ENCODE measurements at places on chromosomes 11 and 22.

DNA sequence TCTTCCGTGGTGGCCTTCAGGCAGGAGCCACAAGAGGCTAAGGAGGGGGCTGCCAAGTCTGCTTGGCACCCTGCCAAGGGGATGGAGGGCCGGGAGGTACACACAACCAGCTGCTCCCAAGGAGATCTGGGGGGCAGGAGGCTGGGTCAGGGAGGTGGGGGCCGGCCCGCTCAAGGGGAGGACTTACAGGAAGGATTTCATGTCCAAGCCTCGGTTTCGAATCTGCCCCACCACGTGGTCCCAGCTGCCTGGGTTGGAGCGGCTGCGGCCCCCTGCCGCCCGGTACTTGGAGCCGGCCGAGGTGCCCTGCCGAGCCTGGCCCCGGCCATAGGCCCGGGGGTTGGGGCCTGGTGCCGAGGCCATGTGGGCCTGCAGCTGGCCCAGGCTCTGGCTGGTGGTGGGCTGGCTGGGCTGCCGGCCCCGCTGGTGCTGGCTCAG is 33.5 kb downstream of the LRRC10B start:
- ATAC-seq: no peak

DNA sequence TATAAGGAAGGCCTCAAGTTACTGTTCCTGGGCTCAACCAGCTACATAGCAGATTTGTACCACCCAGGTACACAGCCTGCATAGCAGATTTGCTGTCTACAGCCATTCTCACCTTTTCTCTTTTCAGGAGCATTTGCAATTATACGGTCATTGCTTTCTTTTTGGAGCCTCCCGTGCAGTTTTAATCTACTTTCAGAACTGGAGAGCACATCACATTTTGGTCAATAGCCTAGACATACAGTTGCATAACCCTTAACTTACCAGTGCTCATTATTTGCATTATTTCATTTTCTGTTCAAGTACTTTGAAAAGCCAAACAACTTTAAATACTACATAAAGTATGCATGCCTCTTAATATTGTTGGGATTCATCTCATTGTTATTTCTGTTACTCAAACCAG is 150.5 kb upstream of the SORL1-AS1 start:
- ATAC-seq: no peak

GRCh38 chr22:47154621-47155081 is 392.2 kb downstream of the TBC1D22A start:
- ATAC-seq: no peak

GRCh38 chr11:6357222-6357621 is 33.1 kb upstream of the SMPD1 start:
- peak; percentile 35 for ATAC-seq

- ATAC-seq: no peak
Observed at GRCh38 chr11:128767591-128768001, 73.7 kb downstream of the FLI1 start.

All from esophagus mucosa (tissue), 1 donor.